ENCODE measurements at places on chromosomes 7 and 10.
A peak's percentile ranks its signal among the peaks of the same experiment; 100 is the strongest.

DNA sequence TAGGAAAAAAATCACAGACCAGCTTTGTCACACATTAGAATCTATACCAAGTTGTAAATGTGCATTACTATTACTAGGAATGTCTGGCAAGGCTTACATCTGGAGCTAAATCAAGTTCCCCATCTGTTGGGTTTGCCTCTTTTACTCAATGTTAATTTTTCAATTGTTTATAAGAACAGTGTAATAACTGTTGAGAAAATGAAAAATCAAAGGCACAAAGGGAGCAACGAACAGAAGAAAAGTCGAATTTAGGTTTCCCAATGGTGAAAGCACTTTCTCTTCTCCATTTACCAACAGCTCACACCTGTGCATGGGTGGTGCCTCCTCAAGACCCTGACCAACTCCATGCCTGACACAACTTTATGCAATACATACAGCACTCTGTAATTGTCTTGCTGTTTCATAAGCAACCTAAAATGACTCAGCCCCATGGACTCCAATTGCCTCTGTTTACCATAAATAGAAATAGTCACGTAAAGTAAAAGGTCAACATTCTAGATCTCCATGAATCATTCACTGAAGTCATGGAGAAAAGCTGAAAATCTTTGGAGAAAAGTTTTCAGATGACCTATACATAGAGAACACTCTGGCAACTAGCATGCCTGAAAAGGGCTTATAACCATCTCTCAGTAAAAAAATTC, 95.5 kb upstream of the KCNIP2 start:
- no peak for DNase-seq

DNA sequence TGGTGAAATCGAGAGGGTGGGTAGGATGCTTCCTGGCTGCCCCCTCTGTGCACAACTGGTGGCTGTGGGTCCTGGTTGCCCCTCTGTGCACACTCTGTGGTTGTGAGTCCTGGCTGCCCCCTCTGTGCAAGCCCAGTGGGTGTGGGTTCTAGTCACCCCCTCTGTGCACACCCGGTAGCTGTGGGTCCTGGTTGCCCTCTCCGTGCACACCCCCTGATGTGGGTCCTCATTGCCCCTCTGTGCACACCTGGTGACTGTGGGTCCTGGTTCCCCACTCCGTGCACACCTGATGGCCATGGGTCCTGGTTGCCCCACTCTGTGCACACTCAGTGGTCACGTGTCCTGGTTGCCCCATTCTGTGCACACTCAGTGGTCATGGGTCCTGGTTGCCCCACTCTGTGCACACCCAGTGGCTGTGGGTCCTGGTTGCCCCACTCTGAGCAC, 20.3 kb upstream of the RET start:
- DNase-seq = no peak

DNA sequence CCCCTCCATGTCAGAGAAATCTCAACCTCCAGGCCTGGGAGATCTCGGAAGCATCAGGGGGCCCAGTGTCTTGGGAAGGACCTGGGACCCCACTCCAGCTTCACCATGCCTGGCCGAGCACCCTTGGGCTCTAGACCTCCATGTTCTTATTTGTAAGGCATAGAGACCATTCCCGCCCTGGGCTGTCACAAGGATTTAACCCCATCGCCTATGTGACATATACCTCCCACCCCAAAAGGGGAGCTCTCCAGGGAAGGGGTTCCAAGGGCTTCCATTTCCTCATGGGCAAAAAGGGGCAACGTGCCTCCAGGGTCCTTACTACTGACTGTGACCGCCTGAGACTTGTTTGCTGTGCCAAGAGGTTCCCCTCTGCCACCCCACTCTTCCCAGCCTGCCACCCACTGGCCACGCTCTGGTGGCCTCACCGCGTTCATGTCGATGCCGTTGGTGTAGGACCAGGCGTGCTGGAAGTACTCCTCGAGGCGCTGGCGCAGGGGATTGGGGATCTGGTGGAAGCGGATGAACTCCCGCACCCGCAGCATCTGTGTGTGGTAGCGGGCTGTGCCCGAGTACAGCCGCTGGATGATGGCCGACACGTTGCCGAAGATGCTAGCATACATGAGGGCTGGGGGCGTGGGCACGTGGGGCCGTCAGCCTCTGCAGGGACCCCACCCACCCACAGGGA, 27.5 kb downstream of the KCNH2 start:
- no peak for DNase-seq

DNA sequence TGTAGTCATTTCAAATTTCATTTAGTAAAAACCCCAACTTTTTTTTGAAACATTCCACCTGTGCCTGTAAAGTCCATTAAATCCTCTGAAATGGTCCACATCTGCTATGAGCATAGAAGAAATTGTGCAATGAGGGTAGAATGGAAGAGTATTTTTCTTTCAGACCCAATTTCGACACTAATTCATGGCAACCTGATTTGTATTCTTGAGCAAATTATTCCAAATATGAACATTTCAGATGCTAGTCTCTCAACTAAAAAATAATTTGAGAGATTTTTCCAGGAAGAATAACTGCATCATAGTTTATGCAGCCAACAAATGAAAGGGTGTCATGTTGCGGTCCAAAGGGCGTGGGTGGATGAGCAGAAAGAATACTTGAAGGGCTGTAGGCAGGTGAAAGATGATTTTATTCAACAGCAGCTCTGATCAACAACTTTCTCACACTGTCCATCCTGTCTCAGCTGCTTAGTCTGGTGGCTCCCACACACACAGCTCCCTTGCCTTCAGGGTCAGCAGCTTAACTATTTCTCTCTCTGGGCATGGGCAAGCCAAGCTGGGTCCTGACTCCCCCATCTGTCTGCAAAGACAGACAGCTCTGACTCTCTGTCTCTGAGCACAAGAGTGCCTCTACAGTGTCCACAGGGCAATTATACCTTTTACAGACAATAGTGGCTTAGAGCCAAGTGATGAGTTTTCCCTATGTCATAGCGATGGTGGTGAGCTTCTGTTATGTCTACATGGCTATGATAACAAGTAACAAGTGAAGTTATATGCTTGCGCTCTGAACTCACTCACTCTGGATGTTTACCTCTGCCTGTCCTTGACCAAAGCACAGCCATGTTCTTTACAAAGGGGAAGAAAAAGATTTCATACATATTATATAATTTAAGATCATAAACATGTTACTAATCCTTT, 11.5 kb downstream of the STEAP2 start:
- no peak for DNase-seq

GRCh38 chr7:1160670-1161021, 650 bp upstream of the ZFAND2A start:
- no peak for DNase-seq

DNA sequence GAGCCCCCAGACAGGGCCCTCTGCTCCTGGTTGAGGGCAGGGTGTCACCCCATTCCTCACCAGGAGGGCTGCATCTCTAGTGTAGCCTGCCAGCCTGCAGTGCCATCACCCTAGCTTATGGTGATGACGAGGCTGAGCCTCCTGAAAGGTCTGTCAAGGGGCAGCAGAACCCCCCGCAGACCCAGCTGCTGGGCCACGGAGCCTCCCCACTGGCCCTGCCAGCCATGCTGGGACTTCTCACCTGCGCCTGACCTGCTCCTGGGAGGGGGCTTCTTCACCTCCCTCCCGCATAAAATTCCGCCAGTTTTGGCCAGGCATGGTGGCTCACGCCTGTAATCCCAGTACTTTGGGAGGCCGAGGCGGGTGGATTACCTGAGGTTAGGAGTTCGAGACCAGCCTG, 40.4 kb upstream of the RASGEF1A start:
- DNase-seq = no peak

- no peak for DNase-seq
Measured at GRCh38 chr7:143258831-143259230, 4.4 kb upstream of the GSTK1 start.

- DNase-seq = no peak
Measured at GRCh38 chr7:157630301-157630853, 293.6 kb downstream of the DNAJB6 start.

GRCh38 chr7:16365952-16366351, 55.4 kb downstream of the CRPPA start:
- no peak for DNase-seq

GRCh38 chr7:11212080-11212711, 238.5 kb downstream of the PHF14 start:
- peak; percentile 7 for DNase-seq

DNA sequence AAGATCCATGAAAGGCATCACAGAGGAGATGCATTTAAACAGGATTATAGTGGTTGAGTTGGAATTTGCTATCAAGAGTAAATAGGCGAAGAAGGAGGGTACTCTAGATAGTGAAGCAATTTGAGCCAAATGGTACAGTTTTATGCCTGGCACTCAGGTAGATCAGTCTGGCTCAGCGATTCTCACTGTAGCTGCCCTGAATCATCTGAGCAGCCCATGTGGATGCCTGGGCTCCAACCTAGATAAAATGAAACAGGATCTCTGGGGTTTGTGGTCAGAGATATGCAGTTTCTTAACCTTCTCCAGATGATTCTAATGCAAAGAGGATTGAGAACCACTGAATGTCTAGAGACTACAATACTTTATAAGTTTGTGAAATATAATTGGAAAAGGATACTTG, 282.0 kb upstream of the FZD1 start:
- no peak for DNase-seq

DNA sequence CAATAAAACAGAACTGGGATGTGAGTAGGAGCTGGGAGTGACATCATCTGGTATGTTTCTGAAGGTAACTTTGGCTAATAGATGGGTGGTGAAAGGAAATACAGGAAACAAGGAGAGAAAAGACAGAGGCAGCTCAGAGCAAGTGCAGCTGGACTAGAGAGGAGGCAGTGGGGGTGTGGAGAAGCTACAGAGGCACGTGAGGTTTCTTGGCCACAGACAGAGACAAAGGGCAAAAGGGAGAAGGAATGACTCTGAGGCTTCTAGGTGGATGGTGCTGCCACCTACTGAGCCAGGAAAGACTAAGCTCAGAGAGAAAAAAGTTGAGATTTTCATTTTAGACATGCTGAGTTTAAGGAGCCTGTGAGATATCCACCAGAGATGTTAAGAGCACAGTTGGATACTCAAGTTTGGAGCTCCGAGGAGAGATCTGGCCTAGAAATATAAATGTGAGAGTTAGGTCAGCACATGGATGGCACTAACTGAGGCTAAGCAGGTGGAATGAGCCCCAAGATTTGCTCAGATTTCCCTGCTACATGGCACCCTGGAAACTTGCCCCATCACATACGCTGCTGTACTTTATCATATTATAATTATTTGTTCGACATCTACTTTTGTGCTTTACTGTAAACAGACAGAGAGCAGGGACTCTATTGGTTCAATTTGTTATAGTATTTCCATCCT, 293.0 kb upstream of the IMMP2L start:
- DNase-seq = no peak

DNA sequence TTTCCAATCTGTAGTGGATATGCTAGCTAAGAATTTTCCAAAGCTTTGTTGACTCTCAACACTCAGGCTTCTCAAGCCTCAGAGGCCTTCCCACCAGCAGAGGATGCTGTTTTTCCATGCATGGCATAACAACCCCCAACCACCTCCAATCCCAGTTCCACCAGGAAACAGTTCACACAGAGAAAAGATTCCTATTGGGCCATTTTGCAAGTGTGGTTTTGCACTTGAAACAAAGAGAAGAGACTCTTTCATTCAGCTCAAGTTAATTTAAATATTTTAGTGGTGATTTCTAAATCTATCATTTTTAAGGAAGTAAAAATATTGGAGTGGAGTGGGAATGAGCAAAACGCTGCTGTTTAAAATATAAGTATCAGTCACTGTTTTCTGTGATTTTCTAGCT, 105.6 kb upstream of the COL1A2 start:
- DNase-seq = no peak

GRCh38 chr7:155724327-155725005, 80.0 kb downstream of the RBM33 start:
- DNase-seq = no peak

DNA sequence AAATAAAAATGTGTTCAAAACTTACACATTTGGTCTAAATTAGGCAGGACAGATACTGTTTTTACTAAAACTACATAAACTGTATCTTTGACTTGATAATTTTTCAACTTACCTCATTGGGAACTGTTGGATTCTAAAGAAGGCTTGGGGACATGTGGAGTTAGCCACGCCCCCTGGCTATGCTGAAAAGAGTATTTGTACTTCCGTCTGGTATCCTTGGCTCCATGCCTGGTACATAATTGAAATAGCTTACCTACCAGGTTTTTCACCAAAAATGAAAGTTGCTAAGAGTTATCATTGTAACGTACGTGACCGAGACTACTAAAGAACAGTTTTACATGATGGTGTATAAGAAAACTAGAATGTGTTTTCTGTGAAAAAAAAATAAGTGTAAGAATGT, 604.8 kb upstream of the IGFBP3 start:
- no peak for DNase-seq

DNA sequence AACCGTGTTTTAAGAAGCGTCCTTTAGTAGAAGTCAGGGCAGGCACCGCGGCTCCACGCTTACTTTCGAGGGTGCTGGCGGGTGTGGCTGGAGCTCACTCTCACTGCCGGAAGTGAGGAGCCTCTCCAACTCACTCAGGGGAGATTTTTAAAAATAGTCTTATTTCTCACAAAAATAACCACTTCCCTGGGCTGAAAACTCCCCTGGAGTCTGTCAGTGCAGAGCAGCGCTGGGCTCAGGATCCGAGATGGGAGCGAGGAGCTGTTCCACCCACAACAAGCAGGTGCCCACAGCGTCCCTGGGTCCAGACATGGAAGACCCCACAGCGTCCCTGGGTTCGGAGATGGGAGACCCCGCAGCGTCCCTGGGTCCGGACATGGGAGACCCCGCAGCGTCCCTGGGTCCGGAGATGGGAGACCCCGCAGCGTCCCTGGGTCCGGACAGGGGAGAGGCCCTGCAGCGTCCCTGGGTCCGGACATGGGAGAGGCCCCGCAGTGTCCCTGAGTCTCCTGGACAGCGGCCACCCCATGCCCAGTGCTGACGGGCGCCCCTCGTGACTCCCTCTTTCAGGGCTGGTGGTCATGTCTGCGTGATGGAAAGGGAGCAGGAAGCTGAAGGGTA, 51.2 kb downstream of the VIPR2 start:
- no peak for DNase-seq

- no peak for DNase-seq
Measured at GRCh38 chr10:128237710-128238109, 111.5 kb upstream of the MKI67 start.

GRCh38 chr10:50522908-50523307, 100.8 kb downstream of the SGMS1 start:
- DNase-seq = no peak

GRCh38 chr10:118116715-118117449, 70.1 kb upstream of the RAB11FIP2 start:
- DNase-seq = no peak

DNA sequence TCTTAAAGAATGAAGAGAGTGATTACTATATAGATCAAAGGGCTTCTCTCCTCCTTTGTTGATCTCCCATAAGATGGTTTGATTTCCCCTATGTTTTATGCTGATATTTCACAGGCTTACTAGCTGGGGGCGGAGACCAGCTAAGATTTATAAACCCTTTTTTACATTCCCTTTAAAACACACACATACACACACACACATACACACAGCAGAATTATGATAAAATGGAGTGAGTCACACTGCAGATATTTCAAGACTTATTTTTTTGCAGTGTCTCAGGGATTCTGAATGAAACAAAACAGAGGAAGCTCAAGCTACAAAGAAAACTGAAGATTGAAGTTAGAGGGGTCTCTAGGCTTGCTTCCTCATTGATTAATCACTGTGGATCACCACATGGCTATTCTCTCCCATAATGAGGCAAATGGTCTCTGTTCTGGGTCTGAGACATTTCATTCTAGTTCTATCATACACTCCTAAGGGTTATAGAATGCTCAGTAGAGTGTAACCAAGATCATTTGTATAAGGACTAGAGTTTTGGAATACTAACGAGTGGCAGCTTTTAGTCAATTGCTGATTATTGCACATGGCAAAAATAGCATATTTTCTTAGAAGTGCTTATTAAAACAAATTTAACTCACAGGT, 18.6 kb downstream of the INA start:
- DNase-seq = no peak

- DNase-seq = no peak
Measured at GRCh38 chr7:127251465-127252376, 1.0 kb downstream of the GRM8 start.
